ENCODE measurements at places on chromosomes 5 and 9. TPM values are rescaled to one million over a fixed set of nuclear protein-coding genes. Genes with fewer than 3 reads are reported as not detected.
A peak's percentile ranks its signal among the peaks of the same experiment; 100 is the strongest.

- H3K4me3 ChIP-seq: no peak overlapping the region
- H3K36me3 ChIP-seq: no peaks in the 10 kb centered on the region
- H3K4me1 ChIP-seq: no peaks in the 10 kb centered on the region
- no peaks in the 10 kb centered on the region for H3K27me3 ChIP-seq
- DNase-seq: no peak
Observed at GRCh38 chr9:116204252-116204882, 50.8 kb downstream of the PAPPA start.

Gene PLPP6
- total RNA-seq: 9.4 TPM

DNA sequence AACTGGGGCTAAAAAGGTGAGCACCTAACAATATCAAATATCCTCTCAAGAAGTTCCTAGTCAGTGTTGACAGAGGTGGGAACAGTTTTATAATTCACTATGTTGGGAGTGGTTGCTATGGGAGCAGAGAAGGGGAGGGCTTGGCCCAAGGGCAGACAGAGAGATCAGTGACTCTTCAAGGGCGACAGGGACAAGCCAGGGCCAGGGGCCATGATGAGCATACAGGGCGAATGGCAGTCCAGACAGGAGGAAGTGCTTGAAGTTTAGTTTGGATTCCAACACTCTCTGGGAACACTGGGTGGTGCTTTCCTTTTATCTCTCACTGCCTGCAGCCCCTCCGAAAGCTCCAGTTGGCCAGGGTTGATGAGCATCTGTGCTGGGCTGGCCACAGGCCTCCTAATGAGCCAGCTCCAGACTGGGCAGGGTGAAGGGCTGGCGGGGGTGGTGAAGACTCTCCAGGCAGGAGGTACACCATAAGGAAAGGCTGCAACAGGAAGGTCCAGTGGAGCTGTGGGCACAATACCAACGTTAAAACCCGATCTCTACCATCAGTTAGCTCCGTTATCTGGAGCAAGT, 111.3 kb downstream of the TMEM174 start:
- H3K4me1 ChIP-seq: peaks cover 26% of the 10 kb centered on the region
- no peaks in the 10 kb centered on the region for H3K36me3 ChIP-seq

Gene TAL2
- total RNA-seq: 2.5 TPM

Gene RABEPK
- total RNA-seq: 19.5 TPM

DNA sequence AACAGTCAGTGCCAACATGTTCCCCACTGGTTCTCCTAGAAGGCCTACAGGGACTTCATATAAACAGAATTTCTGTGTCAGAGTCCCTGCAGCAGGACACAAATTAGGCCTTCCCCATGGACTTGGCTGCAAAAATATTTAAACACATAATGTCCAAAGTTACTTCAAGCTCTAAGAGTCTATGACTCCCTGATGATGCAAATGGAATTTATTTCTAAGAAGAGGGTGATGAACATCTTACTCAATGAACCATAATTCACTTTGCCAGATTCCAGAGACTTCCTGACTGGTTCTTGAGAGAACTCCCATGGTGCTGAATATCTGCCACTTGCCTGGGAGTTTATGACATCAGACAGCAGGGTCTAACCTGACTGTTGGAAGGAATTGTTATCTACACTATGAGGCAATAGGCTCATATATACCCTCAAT, 32.7 kb upstream of the ADRA1B start:
- no peak overlapping the region for H3K4me3 ChIP-seq
- peaks cover 11% of the 10 kb centered on the region for H3K4me1 ChIP-seq
- H3K27ac ChIP-seq: no peak overlapping the region
- no peaks in the 10 kb centered on the region for H3K27me3 ChIP-seq
- DNase-seq: no peak

GRCh38 chr5:54766748-54767147, 218.6 kb downstream of the ESM1 start:
- H3K36me3 ChIP-seq: no peaks in the 10 kb centered on the region
- H3K27ac ChIP-seq: no peak overlapping the region
- DNase-seq: no peak
- no peak overlapping the region for H3K4me3 ChIP-seq
- no peaks in the 10 kb centered on the region for H3K27me3 ChIP-seq
- no peaks in the 10 kb centered on the region for H3K4me1 ChIP-seq

DNA sequence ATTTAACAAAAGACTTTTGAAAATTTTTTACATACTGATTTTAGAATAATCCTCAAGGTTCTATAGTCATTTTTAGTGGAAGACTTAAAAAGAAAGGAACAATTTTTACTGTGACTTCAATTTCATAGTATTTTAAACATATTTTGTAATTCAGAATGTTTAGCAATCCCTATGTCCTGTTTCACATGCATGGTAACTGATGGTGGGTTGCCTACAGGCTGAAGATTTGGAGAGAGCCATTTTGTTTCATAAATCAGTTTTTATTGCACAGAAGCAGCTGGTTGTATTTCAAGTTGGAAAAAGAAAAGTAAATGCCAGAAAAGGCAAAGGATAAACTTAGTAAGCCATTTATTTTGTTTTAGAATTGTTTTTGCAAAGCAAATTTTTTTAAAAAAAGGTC, 24.0 kb downstream of the STARD4 start:
- no peaks in the 10 kb centered on the region for H3K27me3 ChIP-seq
- H3K27ac ChIP-seq: no peak overlapping the region
- no peak for DNase-seq

GRCh38 chr5:99331061-99331460, 402.3 kb upstream of the CHD1 start:
- H3K36me3 ChIP-seq: no peaks in the 10 kb centered on the region
- no peaks in the 10 kb centered on the region for H3K27me3 ChIP-seq
- no peak overlapping the region for H3K27ac ChIP-seq

DNA sequence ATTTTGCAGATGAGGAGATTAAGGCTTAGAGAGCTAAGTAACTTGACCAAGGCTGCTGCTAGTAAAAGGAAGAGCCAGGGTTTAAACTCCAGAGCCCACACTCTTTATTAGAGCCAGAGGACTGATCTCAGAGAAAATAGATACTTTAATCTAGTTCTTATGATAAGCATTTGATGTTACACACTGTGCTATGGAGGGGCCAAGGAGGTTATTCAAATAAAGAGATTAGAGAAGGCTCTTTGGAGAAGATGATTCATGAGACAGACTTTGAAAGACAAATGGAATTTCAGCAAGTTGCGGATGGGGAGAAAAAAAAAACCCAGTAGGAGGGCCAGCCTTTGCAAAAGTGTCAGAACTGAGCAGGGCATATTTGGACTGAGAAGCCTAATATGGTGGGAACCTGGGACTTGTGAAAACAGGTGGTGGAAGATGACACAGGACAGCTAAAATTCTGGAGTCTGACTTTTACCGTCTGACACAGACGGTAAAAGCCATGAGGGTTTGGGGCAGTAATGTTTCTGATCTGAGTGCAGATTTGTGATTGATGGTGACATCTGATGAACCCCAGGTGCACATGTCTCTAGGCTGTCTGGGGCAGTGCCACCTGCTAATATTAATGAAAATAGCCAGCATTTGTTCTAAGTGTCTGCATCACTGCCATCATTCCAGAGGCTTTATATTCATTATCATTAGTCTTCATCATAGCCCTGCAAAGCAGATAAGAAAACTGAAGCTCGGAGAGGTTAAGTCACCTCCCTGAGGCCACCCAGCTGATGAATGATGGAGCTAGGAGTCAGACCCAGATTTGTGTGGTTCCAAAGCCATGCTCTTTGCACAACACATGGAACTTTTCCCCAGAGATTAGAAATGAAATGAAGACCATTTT, 65.3 kb upstream of the CXCL14 start:
- H3K27me3 ChIP-seq: no peaks in the 10 kb centered on the region
- no peaks in the 10 kb centered on the region for H3K4me1 ChIP-seq
- no peak for DNase-seq

GRCh38 chr5:94102849-94103248, 361.4 kb upstream of the POU5F2 start:
- no peak for DNase-seq
- H3K27me3 ChIP-seq: no peaks in the 10 kb centered on the region
- no peaks in the 10 kb centered on the region for H3K36me3 ChIP-seq
- no peak overlapping the region for H3K4me3 ChIP-seq

Gene BNIP1
- 19.2 TPM for total RNA-seq

Gene LOX
- 88.1 TPM for total RNA-seq

- no peaks in the 10 kb centered on the region for H3K27me3 ChIP-seq
- no peak overlapping the region for H3K27ac ChIP-seq
- no peaks in the 10 kb centered on the region for H3K36me3 ChIP-seq
- H3K4me1 ChIP-seq: no peaks in the 10 kb centered on the region
- no peak overlapping the region for H3K4me3 ChIP-seq
Observed at GRCh38 chr9:20209391-20210340, 412.6 kb downstream of the MLLT3 start.

DNA sequence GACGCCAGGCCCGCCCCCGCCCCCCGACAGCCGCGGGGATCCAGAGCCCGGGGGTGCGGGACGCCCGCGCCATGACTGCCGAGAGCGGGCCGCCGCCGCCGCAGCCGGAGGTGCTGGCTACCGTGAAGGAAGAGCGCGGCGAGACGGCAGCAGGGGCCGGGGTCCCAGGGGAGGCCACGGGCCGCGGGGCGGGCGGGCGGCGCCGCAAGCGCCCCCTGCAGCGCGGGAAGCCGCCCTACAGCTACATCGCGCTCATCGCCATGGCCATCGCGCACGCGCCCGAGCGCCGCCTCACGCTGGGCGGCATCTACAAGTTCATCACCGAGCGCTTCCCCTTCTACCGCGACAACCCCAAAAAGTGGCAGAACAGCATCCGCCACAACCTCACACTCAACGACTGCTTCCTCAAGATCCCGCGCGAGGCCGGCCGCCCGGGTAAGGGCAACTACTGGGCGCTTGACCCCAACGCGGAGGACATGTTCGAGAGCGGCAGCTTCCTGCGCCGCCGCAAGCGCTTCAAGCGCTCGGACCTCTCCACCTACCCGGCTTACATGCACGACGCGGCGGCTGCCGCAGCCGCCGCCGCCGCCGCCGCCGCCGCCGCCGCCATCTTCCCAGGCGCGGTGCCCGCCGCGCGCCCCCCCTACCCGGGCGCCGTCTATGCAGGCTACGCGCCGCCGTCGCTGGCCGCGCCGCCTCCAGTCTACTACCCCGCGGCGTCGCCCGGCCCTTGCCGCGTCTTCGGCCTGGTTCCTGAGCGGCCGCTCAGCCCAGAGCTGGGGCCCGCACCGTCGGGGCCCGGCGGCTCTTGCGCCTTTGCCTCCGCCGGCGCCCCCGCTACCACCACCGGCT, 1.0 kb downstream of the FOXE1 start:
- peak; percentile 71 for DNase-seq
- no peak overlapping the region for H3K4me3 ChIP-seq

- H3K36me3 ChIP-seq: peaks cover 4% of the 10 kb centered on the region
- no peak overlapping the region for H3K27ac ChIP-seq
- DNase-seq: no peak
- no peak overlapping the region for H3K4me3 ChIP-seq
- no peaks in the 10 kb centered on the region for H3K4me1 ChIP-seq
- H3K27me3 ChIP-seq: no peaks in the 10 kb centered on the region
Observed at GRCh38 chr9:4840018-4840417, 47.3 kb downstream of the RCL1 start.

GRCh38 chr5:15365070-15365469, 134.9 kb upstream of the FBXL7 start:
- H3K4me3 ChIP-seq: no peak overlapping the region
- no peaks in the 10 kb centered on the region for H3K36me3 ChIP-seq
- H3K27ac ChIP-seq: no peak overlapping the region
- DNase-seq: no peak
- no peaks in the 10 kb centered on the region for H3K4me1 ChIP-seq

GRCh38 chr9:127095411-127095810, 27.0 kb downstream of the ANGPTL2 start:
- no peak for DNase-seq
- peaks cover 22% of the 10 kb centered on the region for H3K4me1 ChIP-seq
- H3K27me3 ChIP-seq: no peaks in the 10 kb centered on the region
- H3K4me3 ChIP-seq: no peak overlapping the region
- peak overlapping the region; percentile 67 for H3K27ac ChIP-seq

Data from spinal cord (tissue), 10 donors.